ENCODE measurements at places on chromosomes 2 and 18.
A peak's percentile ranks its signal among the peaks of the same experiment; 100 is the strongest.

- DNase-seq = no peak
Measured at GRCh38 chr2:220469201-220469600, 841.8 kb downstream of the SLC4A3 start.

DNA sequence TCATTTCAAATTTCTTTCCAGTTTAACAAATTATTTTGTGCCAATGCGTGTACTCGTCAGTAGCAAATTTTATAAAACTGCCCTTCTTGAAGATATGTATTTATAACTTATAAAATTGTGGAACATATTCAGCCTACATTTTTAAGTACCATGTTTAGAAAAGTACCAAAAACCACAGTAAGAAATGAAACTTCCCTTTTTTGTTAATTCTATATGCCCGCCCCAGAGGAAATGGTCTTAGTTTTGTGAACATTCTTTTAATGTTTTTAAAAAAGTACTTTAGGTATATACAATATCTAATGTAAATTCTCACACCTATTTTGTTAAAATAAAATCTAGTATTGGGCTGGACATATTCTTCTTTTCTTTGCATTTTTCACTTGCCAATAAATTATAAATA lies 1.2 kb downstream of the UGT1A9 start:
- DNase-seq = no peak

DNA sequence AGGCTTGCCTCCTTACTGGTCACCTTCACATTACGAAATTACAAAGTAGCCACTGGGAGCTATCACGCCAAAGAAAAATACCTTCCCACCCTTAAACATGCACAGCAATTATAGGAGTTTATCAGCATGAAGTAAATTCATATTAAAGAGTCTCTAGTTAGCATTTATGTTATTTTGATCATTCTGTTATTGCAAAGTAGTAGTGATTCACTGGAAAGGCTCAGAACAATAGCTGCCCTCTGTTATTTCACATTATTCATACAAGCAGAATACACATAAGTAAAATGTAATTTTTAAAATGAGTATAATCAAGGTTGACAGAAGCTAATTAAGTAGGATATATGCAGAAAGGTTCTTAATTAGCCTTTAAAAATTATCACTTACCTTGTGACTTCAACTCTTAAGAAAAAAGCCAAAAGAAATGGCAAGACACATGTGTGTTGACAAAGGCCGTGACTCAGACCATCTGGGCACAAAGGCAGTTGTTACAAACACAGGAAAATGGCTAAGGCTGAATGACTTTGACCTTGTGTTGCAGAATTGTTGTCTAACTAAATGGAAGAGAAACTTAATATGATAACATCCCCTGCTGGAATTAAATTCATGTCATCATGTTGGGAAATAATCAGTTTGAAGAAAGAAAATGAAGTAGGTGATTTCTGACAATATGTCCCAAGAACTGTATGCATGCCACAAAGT lies 108.3 kb downstream of the ARL6IP6 start:
- DNase-seq = no peak

DNA sequence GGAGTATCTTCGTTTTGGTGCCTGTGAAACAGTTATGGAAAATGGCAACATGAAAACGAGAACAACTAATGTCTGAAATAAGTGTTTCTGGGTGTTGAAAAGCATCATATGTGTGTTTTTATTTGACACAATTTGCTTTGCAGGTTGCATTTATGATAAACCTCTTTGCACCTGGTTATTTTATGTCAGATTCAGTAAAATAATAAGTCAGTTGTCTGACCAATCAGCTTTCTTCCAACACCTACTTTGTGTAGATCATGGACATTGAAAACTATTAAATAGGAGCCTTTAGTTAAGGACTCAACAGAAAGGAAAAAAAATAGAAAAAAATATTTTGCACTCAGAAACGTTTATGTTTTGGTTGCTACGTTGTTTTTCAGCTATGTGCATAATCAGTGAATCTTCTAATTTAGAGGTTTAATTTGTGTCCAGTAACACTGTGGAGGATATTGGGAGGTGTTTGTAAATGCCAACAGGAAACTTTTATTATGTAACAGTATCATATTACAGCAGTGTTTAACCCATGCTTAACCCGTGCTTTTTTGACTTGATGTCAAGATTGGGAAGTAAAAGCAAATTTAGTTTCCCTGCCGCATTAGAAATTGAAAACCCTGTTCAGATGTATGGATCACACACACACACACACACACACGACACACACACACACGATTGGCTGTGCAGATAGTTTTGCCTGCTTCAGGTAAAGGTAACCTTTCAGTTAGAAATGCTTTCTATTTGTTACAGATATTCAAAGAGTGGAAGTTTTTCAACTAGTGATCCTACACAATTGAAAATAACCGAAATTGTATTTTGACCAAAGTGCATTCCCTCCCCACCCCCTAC lies 2.6 kb downstream of the PKP4 start:
- DNase-seq = no peak

DNA sequence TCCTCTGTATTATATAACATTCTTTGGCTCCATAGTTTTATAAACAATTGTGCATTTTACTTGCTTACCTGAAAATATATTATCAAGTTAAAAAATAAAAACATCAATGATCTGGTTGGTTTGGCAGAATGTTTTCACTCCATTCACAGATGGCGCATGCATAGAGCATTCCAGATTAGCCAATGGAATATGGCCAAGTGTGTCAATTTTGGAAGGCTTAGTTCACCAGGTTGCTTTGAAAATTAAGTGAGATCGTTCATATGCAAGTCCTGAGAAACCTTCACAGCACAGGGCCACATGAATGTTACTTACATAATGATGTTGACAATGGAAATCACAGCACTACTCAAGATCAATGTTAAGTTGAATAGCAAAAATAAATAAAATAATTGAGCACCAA lies 335.7 kb downstream of the GRB14 start:
- DNase-seq = no peak

GRCh38 chr2:189014449-189015138 lies 40.4 kb downstream of the COL3A1 start:
- DNase-seq = no peak

- peak; percentile 31 for DNase-seq
Measured at GRCh38 chr2:20439193-20439475, 7.7 kb upstream of the RHOB start.

GRCh38 chr18:44791520-44791919 lies 110.8 kb downstream of the SETBP1 start:
- DNase-seq = no peak

- no peak for DNase-seq
Measured at GRCh38 chr2:101847661-101848339, 144.0 kb upstream of the IL1R2 start.

- DNase-seq = no peak
Measured at GRCh38 chr2:26059542-26059941, 25.7 kb downstream of the RAB10 start.

- no peak for DNase-seq
Measured at GRCh38 chr18:56803051-56803450, 151.9 kb downstream of the WDR7 start.

DNA sequence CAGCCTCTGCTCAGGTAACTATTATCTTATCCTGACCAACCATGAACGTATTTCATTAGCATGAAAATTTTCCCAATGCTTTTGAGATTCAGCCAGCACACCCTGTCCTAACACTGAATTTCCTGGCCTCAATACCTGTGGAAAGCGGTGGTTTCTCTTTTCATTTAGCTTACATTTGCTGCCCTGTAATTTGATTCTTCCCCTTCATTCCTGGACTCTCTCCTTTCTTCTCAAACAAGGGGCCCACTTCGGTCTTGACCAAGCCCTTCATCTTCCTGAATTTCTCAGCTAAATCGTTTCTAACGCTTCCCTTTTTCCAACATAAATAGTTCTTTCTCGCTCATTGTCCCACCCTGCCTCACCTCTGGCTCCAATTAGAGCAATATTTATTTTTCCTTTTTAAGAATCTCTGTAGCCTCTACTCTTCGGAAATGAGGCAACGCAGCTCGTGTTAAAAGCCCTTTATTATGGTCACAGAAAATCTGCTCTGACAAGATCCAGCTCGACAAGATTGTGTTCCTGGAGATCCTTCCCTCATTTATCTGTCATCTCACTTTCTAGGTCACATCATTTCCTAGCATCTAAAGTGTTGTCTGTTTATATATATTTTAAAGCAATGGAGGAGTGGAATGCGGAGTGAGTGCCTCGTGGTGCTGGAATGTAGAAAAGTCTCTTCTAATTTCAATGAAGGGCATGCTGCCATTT lies 49.5 kb upstream of the BCL11A start:
- DNase-seq = no peak

- DNase-seq = no peak
Measured at GRCh38 chr2:190618030-190618429, 30.9 kb upstream of the NAB1 start.

DNA sequence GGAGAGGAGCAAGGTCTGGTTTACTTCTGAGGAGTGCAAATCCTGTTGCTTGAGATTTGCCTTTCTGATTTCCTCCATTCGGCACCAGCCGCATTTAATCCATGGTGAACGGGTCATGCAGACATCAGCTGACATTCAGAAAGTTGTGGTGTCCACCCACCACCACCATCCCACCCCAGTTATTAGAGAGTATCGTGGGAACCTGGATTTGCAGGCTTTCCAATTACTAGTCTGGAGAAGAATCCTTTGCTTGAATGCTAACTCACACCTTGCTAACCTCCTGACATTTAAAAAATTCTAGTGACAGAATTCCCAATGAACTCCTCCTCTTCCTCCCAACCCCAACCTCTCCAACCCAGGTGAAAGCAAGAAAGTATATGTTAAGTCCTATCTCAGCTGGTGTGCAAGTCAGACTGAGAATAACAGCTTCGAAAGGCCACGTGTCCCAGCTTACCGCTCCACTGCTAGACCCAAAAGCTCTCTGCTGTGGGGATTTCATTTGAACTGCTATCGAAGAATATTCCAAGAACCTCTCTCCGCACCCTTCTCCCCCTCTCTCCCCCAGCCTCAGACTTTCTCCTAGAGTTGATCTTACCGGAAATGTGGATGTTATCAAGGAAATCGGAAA lies 17.7 kb downstream of the BCL11A start:
- no peak for DNase-seq

GRCh38 chr2:238710032-238710735 lies 137.7 kb upstream of the TWIST2 start:
- no peak for DNase-seq

GRCh38 chr18:75108579-75109318 lies 100.2 kb downstream of the PTGR3 start:
- DNase-seq = no peak

DNA sequence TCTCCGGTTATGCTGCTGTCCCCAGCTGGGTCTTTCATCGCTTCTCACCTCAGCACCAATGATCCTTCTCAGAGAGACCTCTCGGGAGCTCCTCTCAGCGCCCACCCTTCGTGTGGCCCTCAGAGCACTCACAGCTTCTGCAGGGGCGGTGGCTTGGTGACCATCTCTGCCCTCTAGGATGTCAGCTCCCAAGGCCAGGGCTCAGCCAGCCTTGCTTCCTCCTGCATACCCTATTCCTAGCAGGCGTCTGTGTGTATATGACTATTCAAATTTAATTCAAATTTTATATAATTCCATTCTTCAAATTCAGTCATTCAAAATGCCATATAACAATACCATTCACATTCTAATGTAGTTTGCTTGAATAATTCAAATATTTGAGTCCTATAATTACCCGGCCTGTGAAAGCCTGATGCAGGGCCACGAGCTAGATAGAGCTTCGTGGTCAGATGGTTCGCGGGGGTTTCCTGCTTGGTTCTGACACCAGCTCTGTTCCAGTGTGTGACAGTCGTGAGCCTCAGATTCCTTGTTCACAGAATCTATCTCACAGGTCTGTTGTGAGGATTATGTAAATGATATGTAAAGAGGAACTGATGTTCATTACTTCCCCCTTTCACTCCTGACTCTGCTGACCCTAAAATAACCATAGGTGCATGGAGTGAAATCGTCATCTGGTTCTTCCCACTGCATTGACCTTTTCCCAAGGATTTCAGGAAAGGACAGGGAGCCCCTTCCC lies 94.0 kb upstream of the CNGA3 start:
- no peak for DNase-seq

GRCh38 chr2:6325616-6326015 lies 540.1 kb downstream of the CMPK2 start:
- no peak for DNase-seq

All from left forelimb (tissue), 1 donor.